ENCODE measurements at places on chromosomes 4 and X.

DNA sequence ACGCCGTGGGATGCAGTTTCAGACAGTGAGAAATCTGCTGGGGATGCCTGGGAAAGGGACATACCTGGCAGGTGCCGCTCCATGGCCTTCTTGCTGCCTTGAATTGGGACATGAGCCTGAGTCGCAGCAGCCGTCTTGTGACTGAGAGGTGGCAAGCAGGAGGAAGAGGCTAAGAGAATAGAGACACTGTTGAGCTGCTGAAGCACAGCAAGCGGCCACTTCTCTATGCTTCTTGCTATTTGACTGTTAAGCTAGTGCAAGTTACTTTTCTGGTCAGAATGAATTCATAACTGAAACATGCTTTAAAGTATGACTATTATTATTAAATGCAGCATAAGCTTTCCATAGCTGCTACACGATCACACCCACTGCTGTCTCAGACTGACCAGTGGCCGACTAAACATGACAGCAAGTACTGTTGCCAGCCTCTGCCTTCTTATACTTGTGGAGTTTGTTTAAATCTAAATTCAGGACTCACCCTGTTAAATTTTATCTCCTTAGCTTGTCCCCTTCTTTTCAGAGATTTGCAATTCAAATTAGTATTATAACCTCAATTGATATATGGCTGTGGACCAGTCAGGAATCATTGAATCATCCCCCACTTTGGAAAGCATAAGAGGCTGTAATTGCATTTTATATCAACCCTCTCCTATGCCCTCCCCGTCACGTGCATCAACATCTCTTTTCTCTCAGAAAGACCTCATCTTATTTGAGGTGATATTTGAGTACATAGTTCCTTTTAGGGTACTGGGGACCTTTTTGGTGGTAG is 24.8 kb upstream of the ACSL1 start:
- peak; percentile 71 for DNase-seq

- no peak for DNase-seq
These were observed 188.8 kb upstream of the FSTL5 start for GRCh38 chr4:162352580-162353107.

- no peak for DNase-seq
These were observed 381.6 kb upstream of the CPEB2 start for GRCh38 chr4:14620567-14621141.

GRCh38 chrX:153867139-153867538 is 18.8 kb downstream of the L1CAM start:
- no peak for DNase-seq

- no peak for DNase-seq
These were observed 386.4 kb upstream of the RPS6KA3 start for GRCh38 chrX:20653070-20653469.

DNA sequence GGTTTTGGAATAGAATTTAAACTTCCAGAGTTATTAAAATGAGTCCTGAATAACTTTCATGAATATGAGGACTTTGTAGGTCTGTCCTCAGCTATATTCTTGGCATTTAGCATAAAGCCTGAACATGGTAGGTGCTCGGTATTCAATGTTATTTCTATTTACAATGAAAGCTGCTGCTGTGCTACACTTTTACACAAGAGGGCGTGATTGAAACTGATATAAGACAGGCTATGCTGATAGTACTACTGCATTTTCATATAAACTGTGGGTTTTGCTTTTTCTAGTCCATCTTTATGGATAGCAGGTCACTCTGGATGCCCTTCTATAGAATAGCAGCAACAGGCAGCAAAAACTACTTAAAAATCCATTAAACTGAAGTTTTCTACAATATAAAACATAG is 12.3 kb upstream of the GNPDA2 start:
- DNase-seq: no peak

DNA sequence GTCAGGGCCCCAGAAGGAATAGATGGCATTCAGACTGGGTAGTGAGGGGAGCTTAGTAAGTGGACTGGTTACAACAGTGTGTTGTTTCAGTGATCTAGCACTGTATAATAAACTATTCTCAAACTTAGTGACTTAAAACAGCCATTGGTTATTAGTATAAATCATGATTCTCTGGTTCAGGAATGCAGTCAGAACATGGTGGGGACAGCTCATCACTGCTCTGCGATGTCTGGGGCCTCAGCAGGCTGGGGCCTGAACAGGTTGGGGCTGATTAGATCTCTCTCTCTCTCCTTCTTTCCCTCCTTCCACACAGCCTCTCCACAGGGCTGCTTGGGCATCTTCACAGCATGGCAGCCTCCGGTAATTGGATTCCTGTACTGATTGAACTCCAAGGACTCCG is 160.4 kb downstream of the GATB start:
- no peak for DNase-seq

GRCh38 chrX:140297273-140297672 is 207.6 kb downstream of the SOX3 start:
- DNase-seq: no peak

DNA sequence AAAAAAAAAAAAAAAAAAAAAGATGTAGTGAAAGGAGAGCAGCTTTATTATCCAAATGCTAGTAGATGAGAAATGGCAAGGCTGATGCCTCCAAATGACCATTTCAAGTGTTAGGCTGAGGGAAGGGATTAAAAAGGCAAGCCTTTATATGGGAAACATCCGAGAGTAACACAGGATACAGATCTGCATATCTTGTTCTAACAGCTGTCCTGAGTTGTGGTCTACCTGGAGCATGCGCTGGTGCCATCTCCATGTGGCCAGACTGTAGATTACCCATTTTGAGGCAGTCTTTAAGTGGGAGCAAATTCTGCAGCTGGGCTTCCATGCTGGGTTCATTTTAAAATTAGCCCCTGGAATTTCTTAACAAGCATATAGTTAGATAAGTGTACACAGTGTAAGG is 26.0 kb upstream of the ELF2 start:
- DNase-seq: no peak

DNA sequence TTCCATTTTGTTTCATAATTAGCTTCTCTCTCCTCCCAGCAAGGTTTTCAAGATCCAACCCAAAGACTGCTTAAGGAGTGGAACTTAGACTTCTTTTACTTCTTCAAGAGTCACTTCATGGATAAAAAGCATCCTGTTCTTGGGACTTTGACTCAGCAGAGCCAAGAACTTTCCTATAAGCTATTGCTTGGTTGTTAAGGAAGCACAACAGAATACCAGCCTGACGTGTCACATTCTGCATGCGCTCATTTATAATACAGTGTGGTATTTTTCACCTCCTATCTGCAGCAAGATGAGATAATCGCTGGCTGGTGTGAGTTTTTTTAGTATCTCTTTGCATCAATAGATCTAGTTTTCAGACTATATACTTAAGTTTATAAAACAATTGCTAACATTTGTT is 152.1 kb downstream of the PALLD start:
- no peak for DNase-seq

- no peak for DNase-seq
These were observed 293.5 kb downstream of the ZNF674 start for GRCh38 chrX:46251755-46252154.

DNA sequence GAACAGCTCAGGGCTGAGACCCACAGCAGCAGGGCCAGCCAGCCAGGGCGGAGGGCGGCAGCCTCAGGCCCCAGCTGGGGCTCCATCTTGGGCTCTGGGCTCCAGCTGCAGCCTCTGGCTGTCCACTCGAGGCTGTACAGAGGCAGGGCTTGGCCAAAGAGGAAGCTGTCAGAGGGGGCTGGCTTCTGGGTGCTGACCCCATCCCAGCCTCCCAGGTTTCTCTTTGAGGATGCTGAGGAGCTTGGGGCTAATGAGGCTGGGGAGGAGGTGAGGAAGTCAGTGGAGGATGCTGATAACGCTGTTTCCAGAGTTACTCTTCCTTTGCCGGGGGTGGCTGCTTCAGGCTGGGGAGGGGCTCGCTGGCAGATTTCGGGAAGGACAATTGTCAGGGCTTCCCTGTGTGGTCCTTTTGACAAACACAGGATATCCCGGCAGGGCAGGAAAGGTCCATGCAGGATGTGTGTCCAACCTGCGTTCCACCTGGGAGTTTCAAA is at the start of gene DIPK2B:
Gene DIPK2B (minus strand): TSS at position 136 of the 494 bp plus-strand sequence. CDS start 50 bp downstream, at position 86.
- DNase-seq: no peak

Data from NCI-H526 treated with DMSO at 0.1 percent for 48 hours (cell line).